ENCODE measurements at places on chromosomes 2 and 18. TPM values are rescaled to one million over a fixed set of nuclear protein-coding genes. Genes with fewer than 3 reads are reported as not detected.

DPP10 gene
- polyA plus RNA-seq, result 1.7 TPM

- no peak for DNase-seq
Measured at GRCh38 chr18:73118121-73118816, 250.5 kb upstream of the NETO1 start.

DNA sequence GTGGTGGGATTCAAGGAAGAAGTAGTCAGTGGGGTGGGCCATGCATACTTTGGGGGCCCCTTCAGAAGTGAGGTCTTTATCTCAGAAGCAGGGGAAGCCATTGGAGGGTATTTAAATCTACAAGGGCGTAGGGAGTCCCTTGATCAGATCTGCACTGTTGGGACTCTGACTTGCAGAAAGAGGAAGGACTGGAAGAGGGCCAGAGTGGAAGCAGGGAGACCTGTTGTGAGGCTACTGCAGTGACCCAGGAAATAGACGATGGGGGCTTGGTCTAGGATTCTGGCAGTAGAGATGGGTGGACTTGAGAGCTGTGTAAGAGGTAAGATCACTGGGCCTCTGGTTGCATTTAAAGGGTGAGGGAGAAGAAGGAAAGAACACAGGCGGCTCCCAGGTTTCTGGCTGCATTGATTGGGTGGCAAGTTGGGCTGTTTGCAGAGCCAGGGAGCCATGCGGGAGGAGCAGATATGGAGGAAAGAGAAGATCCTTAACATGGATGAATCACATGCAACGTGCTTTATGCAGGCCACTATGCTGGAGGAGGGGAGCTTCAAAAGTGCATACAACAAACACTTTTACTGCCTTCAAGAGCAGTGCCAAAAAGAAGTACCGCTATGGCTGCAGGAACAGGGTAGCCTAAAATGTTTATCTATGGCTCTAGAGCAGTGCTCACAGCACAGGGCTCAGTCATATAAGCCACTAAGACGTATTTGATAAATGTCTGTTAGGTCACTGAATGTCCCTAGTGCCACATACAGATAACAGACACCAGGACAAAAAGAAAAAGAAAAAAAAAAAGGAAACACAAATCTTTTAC is 2.3 kb downstream of the SFXN5 start:
- no peak for DNase-seq

GRCh38 chr2:171824086-171824485 is 70.0 kb downstream of the SLC25A12 start:
- DNase-seq, result no peak

- DNase-seq, result no peak
Measured at GRCh38 chr2:63876311-63876710, 34.6 kb downstream of the UGP2 start.

CYP27A1 gene
- 30.2 TPM for polyA plus RNA-seq

DNA sequence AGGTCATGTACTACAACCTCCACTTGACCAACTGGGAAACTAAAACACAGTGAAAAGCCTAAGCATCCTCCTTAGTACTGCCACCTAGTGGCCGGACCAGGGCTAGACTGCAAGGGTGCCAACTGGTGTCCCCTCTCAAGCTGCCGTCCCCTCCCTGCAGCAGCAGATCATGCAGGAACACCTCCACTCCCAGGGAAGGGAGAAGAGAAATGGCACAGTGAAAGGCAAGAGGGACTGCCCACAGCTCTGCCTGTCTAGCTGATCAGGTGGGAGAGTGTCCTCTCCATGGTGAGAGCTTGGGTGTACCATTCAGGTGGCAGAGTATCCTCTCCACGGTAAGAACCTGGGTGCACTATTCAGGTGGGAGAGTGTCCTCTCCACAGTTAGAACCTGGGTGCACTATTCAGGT is 78.1 kb downstream of the AAK1 start:
- peak; percentile 68 for DNase-seq

GRCh38 chr2:119475225-119475856 is 43.7 kb downstream of the TMEM37 start:
- DNase-seq, result peak; percentile 51

CXCR1 gene
- 0.61 TPM for polyA plus RNA-seq

Measured in testis (tissue), 5 donors.